ENCODE measurements at places on chromosomes 6 and 20.

DNA sequence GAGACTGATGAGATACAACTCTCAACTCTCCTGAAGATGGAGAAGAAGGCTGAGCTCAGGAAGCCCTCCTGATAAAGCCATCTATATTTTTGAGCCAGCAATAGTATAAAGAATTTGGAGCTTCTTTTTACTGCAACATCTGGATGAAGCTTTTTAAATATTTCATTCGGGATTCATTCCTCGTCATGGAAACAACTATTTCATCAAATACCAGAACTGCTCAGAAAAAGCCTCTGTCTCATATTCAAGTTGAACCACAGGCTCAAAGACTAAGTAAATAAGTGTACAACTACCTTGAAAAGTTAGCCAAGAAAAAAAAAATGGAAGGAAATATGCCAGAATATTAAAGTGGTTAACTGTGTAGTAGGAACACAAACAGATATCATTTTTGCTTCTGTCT, 37.8 kb downstream of the PTPRT start:
- DNase-seq, result no peak

DNA sequence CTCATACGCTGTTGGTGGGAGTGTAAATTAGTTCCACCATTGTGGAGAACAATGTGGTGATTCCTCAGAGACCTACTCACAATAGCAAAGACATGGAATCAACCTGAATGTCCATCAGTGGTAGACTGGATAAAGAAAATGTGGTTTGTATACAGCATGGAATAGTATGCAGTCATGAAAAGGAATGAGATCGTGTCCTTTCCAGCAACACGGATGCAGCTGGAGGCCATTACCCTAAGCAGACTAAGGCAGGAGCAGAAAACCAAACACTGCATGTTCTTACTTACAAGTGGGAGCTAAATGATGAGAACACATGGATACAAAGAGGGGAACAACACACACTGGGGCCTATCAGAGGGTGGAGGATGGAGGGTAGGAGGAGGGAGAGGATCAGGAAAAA, 54.6 kb downstream of the SYNJ2 start:
- no peak for DNase-seq

GRCh38 chr6:111122458-111123286, 35.4 kb downstream of the SLC16A10 start:
- DNase-seq, result no peak

- DNase-seq, result no peak
Measured at GRCh38 chr20:32762754-32763201, 593 bp downstream of the DNMT3B start.

DNA sequence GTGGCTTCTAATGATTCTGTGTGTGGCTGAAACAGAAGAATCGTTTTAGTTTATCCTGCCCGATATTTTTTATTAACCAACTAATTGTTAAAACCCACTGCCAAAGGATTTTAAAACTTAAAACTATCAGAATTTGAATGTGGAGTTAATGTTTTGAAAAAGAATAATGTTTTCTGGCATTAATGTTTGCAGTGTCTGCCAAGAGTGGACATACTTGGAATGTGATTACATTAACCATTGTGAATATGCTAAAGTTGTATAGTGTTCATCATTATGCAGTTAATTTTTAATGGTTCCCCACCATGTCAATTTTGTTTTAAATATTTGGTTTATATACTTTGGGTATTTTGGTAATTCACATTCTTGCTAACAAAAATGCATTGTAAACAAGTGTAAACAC, 24.4 kb downstream of the DCBLD1 start:
- no peak for DNase-seq

GRCh38 chr6:16849988-16850680, 88.9 kb upstream of the ATXN1 start:
- no peak for DNase-seq

GRCh38 chr6:45486736-45487135, 109.0 kb upstream of the SUPT3H start:
- no peak for DNase-seq

- DNase-seq, result no peak
Measured at GRCh38 chr20:49661560-49662329, 51.9 kb downstream of the B4GALT5 start.

- no peak for DNase-seq
Measured at GRCh38 chr20:32144898-32145662, 35.6 kb downstream of the TM9SF4 start.

Data from right cardiac atrium (tissue), 5 donors.